HuH-7 (cell line): ENCODE measurements at places on chromosomes 7 and 10.

DNA sequence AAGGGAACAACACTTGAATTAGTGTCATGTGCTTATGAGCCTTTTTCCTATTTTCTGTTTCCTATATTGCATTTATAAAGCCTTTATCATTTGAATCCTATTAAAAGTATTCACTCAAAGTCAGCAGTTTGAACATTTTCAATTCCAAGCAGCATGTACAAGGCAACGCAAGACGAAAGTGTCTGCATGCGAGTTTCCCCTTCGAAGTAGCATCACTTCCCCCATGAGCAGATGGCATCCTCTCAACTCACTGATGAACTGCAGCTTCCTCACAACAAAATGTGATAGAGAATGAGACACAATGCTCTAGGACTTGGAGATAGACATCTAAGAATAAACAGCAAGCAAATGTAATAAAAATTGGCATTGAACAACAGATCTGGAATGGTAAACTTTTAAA is 270.7 kb downstream of the PRPF18 start:
- no peak for DNase-seq

DNA sequence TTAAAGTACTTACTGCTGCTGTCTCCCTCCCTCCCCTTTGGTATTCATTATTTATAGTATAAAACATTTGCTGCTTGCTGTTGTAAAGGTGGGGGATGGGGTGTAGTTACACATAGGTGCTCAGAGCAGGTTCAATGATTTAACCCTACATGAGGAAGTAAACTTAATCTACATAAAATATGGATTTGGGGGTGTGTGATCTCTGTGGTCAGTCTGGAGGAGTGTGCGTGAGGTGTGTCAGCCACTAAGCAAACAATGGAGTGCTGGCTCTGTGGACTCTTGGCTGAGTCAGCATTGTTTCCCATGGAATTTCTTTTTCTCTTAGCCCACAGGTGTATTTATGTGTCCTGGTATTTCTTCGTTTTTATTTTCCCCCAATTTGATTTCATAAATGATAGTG is 133.9 kb downstream of the AUTS2 start:
- DNase-seq = no peak

DNA sequence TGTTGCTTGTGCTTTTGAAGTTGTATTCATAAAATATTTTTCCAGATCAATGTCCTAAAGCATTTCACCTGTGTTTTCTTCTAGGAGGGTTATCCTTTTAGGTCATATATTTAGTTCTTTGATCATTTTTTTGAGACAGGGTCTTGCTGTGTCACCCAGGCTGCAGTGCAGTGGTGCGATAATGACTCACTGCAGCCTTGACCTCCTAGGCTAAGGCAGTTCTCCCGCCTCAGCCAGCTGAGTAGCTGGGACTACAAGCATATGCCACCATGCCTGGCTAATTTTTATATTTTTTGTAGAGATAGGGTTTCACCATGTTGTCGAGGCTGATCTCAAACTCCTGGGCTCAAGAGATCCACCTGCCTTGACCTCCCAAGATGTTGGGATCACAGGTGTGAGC is 315.8 kb upstream of the KAT6B start:
- no peak for DNase-seq

DNA sequence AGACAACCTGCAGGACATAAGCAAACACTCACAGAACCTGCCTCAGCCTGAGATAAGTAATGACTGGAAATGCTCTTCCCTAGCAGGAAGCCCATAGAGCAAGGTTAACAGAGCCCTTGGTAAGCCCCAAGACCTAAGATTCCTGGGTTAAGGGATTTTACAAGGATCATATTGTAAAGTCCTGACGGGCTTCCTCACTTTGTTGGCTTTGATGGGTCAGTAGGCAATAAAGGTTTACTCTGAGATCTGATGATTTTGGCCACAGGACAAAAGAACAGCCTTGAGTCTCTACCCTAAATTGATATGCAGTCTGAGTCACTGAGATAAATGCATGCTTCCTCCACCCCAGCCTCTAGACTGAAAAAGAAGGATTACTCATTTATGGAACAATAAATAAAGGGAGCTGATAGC is 270.8 kb downstream of the HTR7 start:
- DNase-seq = no peak

GRCh38 chr10:132655735-132656134 is 118.1 kb downstream of the INPP5A start:
- DNase-seq = no peak

DNA sequence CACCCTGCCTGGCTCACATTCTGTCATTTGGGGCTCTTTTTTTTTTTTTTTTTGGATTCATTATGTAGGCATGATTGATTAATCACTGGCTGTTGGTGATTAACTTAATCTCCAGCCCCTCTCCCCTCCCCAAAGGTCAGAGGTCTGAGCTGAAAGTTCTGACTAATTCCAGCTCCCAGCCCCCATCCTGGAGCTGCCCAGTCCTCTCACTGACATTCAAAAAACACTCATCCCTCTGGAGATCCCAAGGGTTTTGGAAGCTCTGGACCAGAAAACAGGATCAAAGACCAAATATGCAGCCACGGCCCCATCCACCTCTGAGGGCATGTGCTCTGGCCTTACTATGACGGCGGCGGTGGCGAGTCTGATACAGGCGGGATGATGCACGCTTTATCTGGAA is 53.8 kb downstream of the RBM17 start:
- no peak for DNase-seq

GRCh38 chr7:91135300-91135699 is 128.9 kb upstream of the FZD1 start:
- no peak for DNase-seq

DNA sequence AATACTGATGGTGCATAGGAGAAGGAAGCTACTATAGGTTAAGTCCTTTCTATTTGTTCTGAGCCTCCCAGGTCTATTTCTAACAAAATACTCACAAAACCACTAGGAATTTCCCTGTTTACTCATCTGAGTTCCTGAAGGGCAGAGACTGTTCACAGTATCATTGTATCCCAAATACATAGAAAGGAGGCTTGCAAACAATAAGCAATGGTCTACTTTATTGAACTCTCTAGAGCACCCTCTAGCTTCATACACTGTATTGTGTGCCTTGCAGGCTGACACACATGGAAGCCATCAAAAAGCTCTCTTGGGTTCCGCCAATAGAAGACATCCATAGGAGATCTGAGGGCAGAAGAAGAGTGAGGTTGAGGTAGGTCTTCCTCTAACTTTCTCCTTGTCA is 826.1 kb downstream of the GRM8 start:
- DNase-seq = peak; percentile 5
